Diencephalon (tissue), 1 donor: ENCODE measurements at places on chromosomes 11 and 22. TPM values are rescaled to one million over a fixed set of nuclear protein-coding genes. Genes with fewer than 3 reads are reported as not detected.

The OR4A16 gene
- total RNA-seq = not detected

The KCNK7 gene
- not detected for total RNA-seq

The CD3D gene
- total RNA-seq = not detected

The PRRG4 gene
- 0.46 TPM for total RNA-seq

The ARHGAP8 gene
- 1.4 TPM for total RNA-seq

The SLC37A4 gene
- total RNA-seq = 12.0 TPM

The XKR3 gene
- not detected for total RNA-seq

The LIF gene
- not detected for total RNA-seq

The RFPL3 gene
- total RNA-seq = not detected

The DRD2 gene
- 6.5 TPM for total RNA-seq

The CCDC89 gene
- total RNA-seq = 2.5 TPM

The HOATZ gene
- 7.2 TPM for total RNA-seq

The DNAJB13 gene
- 0.23 TPM for total RNA-seq

The CDC42BPG gene
- total RNA-seq = 2.1 TPM

The HEPN1 gene
- not detected for total RNA-seq
